ENCODE measurements at places on chromosomes 7 and 10.
A peak's percentile ranks its signal among the peaks of the same experiment; 100 is the strongest.

DNA sequence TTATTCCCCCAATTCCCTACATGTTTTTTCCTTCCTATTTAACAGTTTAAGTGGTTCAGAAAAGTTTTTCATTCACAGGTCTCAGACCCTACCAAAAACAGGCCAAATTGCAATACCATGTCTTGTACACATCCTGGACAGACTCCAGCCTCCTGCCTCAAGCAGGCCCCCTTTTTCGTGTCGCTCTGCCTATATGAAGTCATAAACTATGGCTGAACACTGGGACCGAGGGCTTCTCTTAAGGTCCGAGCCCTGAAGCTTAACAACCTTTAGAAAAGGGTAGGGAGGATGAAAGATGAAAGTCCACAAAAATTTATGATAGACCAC lies 1.4 kb downstream of the FBXW4 start:
- peak; percentile 31 for DNase-seq

DNA sequence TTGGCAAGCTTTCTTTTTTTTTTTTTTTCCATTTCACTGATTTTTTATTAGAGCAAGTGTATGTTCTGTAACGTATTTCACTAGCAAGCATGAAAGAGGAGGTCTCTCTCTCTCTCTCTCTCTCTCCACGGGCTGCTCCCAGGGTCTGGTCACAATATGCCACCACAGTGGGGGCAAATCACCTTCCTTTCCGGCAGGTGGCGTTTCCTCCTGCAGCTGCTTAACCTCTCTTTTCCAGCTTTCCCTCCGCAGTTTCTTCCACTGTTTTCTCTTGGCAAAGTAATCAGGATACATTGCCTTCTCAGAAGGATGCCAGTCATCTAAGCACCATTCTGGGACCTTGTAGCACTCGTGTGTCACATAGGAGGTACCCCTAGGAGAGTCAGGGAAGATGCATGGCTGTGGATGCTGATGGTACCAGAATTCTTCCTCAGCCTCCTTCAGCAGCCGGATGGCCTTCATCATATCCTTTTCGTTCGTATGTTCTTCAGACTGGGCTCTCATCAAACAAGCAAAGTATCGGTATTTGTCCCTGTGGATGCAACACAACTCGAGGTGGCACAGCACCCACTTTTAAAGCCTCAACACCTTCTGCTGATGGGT lies 197.3 kb upstream of the PODXL start:
- no peak for DNase-seq

- DNase-seq = no peak
Measured at GRCh38 chr10:129972966-129973673, 9.0 kb upstream of the EBF3 start.

- no peak for DNase-seq
Measured at GRCh38 chr7:140261105-140261486, 84.3 kb upstream of the KDM7A start.

GRCh38 chr7:155947051-155947450 lies 134.8 kb upstream of the SHH start:
- DNase-seq = no peak

DNA sequence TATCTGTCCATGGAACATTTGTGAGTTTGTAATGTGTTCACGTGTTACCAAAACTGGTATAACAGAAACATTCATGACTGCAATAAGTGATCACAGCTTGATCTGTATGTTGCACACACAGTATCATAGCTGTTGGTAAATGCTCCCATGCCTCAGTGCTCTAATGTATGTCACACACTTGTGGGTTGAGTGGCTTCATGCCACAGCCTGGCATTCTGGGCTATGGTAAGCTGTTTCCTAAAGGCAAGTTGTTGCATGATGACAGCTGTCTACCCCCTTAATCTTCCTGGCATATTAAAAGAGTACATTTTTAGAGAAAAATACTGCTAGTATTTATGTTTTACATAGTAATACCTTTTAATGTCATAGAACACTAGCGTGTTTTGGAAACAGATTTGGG lies 35.2 kb downstream of the PRPF18 start:
- no peak for DNase-seq

DNA sequence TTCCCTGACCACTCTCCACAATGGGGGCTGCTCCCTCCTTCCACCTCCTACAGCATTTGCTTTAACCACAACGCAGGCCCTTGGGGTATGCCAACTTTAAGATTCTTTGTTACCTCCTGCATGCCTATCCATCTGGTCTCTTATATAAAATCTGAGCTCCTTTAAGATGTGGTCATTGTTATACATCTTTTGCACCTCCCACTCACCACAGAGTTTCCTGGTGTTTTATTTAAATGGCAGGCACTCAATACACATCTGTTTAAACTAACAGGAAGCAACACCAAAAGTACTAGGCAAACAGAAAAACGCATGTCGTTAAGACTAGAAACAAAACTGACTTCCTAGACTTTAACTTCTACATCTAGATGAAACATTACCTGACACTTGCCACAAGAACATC lies 36.3 kb downstream of the SLC25A13 start:
- no peak for DNase-seq

DNA sequence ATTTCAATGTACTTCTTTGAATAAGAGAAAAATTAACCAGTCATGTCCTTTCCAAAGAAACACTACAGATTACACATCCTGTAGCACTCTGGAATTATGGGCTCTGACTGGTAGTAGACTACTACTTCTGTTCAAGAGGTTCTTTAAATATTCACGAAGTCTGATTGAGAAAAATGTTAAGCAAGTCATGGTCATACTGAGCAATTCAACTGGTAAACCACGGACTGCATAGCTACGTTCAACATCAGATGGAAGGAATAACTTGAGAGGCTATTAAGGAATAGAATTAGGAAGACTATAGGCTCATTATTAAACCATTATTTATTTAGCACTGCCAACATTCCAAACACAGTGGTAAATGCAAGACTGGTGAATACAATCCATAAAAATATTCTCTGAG lies 160.8 kb downstream of the IMMP2L start:
- DNase-seq = no peak

DNA sequence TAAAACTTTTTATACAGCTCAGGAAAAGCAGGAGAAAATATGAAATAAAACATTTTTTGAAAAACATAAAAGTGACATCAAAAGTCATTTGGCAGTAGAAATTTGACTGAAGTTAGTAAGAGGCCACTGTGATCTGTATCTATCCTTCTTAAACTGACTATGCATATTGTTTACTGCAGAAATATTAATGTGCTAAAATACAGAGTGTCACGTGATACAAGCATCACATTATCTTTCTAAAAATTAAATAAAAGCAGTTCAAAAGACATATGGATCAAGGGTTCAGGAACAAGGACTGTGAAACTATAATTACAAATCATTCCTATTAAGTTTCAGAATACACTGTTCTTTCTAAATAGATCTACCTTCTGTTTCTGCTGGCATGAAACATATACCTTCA lies 33.7 kb downstream of the PARP12 start:
- no peak for DNase-seq

- DNase-seq = no peak
Measured at GRCh38 chr10:119734396-119735332, 8.8 kb downstream of the INPP5F start.

DNA sequence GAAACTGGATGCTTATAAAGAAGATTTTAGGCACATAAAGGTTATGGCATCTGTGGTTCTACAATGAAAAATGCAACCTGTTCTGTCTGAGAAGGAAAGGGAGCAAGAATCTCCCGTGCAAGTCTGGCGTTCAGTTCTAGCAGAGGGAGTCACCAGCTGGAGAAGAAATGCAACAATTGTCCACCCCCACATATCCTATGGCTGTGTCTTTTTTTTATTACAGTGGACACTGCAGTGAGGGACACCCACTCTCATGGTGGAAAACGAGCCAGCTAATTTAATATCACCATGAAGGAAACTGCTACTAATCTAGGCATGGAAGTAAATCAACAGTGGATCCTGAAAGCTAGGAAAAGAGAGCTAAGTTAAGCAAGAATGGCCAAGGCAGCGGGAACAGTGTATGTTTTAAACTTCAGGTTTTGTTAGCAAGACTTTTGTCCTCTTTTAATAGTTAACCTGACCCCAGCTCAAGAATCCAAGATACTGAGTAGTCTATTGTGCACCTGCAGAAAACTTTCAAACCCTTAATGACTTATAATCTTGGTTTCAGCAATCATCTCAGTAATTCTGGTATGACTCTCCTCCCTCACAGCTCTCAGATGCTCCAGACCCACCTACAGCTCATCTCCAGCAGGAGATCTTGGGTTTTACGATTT lies 149.3 kb downstream of the FGFR2 start:
- DNase-seq = peak; percentile 34

- DNase-seq = no peak
Measured at GRCh38 chr7:98178321-98178720, 32.9 kb upstream of the BHLHA15 start.

DNA sequence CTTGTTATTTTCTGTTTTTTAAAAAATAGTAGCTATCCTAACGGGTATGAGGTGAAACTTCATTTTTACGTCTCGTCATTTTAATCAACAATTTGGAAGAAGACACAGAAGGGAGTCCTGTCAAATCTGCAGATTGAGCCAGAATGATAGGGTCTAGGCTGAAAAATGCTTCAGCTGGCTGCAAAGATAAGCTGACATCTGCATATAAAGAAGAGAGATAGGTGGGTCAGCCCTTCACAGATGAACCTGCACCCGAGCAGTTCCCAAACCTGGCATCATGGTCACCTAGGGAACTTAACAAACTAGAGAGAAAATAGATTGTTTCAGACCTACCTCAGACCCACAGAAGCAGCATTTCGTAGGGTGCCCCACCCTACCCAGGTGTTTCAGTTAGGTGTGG lies 35.2 kb upstream of the BMPR1A start:
- DNase-seq = no peak

GRCh38 chr7:70208236-70209063 lies 610.2 kb downstream of the AUTS2 start:
- no peak for DNase-seq

DNA sequence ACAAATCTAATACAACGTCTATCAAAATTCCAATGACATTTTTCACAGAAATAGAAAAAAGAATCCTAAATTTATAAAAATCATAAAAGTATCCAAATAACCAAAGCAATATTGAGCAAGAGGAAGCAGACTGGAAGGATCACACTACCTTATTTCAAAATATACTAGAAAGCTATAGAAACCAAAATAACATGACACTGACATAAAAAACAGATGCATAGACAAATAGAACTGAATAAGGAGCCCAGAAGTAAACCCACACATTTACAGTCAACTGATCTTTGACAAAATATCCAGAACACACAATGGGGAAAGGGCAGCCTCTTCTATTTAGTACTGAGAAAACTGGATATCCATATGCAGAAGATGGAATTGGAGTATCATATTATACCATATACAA lies 217.5 kb downstream of the MACC1 start:
- no peak for DNase-seq

- no peak for DNase-seq
Measured at GRCh38 chr7:2966466-2967078, 77.1 kb downstream of the CARD11 start.

- no peak for DNase-seq
Measured at GRCh38 chr7:50960621-50961310, 178.1 kb upstream of the GRB10 start.

DNA sequence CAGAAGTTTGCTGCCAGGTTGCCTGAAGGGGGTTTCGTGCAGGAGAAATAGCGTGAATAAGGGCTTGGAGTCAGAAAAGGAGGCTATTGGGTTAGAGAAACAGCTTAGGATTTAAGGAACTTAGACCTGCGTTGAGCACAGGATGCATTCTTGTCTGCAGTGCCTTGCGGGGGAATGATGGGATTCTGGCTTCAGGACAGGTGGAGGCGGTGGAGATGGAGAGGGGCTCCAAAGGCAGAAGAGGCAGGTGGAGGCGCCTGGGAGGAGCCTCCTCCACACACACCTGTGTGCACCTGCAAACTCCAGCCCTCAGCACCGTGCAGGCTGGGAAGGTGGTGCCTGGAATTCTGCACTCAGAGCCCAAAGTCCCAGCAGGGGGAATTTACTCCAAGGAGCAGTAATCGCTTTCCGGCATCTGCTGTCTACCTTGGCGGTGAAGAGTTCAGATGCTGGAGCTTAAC lies 1.8 kb downstream of the CLIP2 start:
- DNase-seq = no peak

- no peak for DNase-seq
Measured at GRCh38 chr10:96440361-96441292, 73.1 kb downstream of the TLL2 start.

GRCh38 chr7:155758348-155758747 lies 53.9 kb downstream of the SHH start:
- no peak for DNase-seq

DNA sequence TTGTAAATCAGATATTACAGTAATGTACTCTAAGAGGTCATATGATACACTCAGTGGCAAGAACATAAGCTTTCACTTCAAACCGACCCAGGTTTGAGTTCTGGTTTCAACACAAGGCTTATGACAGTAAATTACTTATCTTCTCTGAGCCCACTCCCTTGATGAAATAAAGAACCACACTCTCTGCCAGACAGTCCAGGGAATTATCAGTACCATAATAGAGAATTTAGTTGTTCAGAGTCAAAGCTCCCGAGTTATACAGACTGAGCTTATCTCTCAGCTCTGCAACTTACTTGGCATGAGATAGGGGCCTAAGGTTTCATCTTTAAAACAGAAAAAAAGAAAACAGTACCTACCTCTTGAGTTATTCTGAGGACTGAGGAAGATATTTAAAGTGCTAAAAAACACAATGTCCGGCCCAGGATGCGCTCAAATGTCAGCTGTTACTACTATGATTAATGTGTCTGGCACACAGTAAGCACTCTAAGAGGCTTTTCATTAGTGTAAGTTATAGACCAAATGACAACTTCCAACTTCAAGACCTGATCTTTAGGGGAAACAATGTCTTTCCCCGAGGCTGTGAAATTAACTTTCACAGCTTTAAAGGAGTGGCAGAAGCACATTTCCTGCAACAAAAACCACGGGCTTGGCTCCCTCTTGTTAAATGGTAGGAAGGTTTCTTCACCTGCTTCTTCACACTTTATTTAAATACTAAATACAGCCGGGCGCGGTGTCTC lies 38.1 kb downstream of the UBE2H start:
- no peak for DNase-seq

GRCh38 chr10:119401671-119402395 lies 140.7 kb downstream of the RGS10 start:
- no peak for DNase-seq

- no peak for DNase-seq
Measured at GRCh38 chr10:102644066-102644645, at the start of gene TRIM8. Gene TRIM8, plus strand, starts transcription at chr10:102644479. Its CDS starts 139 bp downstream, at chr10:102644618.

DNA sequence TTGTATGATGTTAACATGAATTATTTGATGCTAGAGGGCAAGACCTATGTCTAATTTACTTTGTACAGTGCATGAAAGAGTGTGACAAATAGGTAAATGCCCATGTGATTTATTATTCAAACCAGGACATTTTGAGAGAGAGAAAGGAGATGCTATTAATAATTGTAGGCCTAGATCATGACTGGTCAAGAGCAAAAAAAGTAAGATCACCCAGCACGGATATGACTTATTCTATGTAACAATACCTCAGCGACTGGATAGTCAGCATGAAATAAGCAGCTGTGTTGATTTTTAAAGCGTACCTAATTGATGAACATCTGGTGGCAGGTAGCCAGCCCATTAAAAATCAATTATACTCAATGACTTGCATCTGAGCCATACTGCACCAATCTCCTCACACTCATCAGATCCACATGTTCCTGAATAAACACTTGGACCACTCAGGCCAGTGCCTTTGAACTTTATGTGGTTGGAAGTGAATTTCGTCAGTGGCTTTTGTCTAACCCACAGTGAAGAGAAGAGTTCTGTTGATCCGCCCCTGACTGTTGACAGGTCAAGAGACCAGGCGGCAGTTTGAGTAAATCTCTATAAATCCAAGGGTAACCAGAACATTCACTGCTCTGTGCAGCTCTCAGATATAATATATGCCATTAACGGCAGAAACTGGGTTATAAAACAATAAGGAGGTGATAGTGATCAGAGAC lies 435.3 kb downstream of the MDFIC start:
- DNase-seq = no peak

GRCh38 chr10:126177417-126178030 lies 210.8 kb downstream of the ADAM12 start:
- DNase-seq = no peak

Measured in GM19239 (cell line).